Head of caudate nucleus (tissue), 42 donors: ENCODE measurements at places on chromosomes 5 and 9.

GRCh38 chr9:78133751-78134150, 102.1 kb upstream of the CEP78 start:
- no peak for DNase-seq

DNA sequence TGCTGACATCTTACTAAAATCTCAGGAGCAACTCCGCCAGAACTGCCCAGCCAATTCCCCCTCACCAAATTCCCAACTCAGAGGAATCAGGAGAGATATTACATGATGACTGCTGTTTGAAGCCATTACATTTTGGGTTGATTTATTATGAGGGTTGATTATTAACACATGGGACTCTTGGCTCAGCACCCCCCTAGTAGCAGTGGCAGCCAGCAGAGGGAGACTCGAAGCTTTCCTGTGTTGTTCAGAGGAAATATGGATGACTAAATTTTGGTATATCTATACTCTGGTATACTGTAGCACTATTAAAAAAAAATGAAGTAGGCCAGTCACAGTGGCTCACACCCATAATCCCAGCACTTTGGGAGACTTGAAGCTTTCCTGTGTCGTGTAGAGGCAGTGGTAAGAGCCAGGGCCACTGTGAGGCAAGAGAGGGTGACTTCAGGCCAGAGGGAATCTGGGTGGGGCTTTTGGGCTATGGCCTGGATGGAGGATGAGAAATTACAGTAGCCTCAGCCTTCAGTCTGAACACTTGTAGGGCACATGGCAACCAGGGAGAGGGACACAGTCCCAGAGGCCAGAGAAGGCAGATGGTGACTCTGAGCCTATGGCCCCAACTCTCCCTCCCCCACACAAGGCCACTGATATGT, 111.4 kb downstream of the LHX2 start:
- no peak for DNase-seq

DNA sequence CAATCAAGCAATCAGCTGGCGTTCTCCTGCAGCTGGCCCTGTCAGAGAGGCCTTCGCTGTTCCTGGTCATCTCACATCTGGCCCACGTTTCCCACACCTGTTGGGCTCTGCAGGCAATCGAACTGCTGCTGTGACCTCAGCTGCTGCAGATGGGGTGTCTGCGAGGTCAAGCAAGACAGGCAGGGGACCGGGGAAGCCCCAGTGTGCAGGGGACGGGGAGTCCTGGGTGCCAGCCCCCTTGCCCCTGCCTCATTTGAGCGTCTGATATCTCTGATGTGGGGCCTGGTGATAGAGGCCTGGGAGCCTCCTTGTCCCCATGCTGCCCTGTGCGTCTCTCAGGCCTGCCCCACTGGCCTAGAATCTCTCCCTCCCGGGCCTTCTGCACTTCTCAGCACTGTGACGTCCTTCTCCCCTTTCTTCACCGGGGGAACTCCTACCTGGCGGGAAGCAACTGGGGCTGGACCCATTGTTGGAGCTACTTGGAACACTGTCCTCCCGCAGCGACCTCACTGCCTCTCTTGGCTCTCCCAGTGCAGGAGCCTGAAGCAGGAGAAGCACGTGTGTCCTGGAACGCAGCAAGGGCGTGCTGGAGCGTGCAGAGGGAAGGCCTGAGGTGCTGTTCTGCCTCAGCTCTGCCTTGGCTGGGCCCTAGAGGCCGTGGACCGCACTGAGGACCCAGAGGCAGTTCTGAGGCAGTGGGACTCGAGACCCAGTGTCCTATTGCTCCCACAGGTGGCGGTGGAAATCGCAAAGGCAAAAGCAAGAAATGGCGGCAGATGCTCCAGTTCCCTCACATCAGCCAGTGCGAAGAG, 3.9 kb downstream of the GRK6 start:
- DNase-seq: no peak

DNA sequence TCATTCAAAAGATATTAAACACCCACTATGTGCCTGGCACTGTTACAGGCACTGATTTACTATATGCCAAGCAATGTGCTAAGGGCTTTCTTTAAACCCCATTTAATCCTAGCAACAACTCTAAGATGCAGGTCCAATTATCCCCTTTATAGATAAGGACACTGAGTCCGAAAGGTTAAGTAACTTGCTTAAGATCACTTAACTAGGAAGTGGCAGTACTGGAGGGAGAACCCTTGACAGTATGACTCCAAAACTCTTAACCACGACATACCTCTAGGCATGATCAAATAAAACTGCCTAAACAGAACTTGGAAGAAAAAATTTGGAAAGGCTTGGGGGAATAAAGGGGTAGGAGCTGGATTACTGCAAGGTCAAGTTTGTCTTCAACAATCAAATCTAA, 1.7 kb downstream of the RAB14 start:
- DNase-seq: no peak

GRCh38 chr9:109028457-109028856, 15.2 kb upstream of the CTNNAL1 start:
- DNase-seq: no peak

- no peak for DNase-seq
These were observed 63.7 kb downstream of the MLLT3 start for GRCh38 chr9:20558566-20559016.

- no peak for DNase-seq
These were observed 536.5 kb upstream of the ACO1 start for GRCh38 chr9:31847963-31848362.

DNA sequence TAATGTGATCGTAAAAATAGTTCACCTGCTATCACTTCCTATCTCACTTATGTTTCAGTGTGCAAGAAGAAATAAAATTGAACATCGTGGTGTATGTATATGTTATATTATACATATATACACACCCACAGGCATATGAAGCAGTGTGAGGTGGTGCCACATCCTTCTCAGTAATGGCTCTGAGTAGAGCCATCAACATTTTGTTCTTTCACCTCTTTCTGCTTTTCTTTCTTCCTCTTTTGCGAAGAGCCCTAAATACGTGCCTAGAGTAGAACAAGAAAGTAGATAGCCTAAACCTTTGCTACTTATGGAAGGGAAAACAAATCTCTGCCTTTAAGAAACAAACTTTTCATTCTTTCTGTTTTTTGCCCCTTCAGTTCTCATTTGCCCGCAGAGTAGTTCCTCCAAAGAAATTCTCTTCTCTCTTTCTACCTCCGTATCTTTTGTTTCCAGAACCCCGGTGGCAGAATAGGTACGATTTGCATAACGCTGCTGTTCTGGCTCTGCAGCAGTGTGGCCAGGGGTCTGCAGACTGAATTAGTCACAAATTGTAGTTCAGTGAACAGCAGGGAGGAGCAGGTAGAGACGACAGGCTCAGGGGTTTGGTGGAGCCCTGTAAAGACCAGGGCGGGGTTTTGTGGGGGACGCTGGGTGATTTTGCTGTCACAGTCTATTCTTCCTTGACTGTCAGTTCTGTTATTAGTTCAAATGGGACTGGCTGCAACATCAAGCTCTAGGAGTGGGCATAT, 40.5 kb upstream of the PJA2 start:
- DNase-seq: no peak

GRCh38 chr5:44001236-44001635, 388.0 kb downstream of the FGF10 start:
- no peak for DNase-seq

DNA sequence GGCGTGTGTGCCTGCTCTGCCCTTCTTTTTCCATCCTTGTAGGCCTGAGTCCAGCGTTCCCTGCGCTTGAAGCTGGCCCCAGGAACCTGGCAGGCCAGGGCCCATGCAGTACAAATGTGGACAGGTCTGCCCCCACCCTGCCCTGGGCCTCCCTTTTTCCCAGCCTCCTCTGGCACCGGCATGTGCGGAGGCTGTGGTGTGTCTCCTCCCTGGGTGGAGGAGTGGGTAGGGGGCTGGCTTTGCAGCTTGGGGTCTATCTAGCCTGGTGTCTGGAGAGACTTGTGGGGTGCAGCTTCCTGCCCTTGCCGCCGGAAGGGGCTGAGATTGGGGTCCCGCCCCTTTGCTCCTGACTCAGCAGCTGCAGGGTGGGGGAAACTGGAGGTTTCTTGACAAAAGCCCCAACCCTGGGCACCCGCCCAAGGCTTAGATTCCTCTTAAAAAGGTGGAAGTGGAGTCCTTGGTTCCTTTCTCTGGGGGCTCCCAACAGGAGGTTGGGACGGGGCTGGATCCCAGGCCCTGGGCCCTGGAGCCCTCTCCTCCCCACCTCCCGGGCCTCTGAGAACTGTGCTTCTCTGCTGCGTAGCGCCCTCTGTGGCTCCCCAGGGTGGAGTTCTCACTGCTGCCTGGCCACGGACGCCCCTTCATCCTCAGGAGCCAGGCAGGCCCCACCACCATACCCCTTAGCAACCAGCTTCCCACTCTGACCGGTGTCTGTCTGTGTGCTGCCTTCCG, 18.0 kb downstream of the RXRA start:
- no peak for DNase-seq

- DNase-seq: peak; percentile 50
These were observed at the start of gene PCDHB5 for GRCh38 chr5:141135030-141135717. TSS of gene PCDHB5 (plus strand) at chr5:141135206. CDS start at chr5:141135435, 229 bp downstream.

- no peak for DNase-seq
These were observed 411.3 kb upstream of the ACTBL2 start for GRCh38 chr5:57893926-57894325.

GRCh38 chr9:8718121-8718725, 918.6 kb upstream of the DMAC1 start:
- no peak for DNase-seq

DNA sequence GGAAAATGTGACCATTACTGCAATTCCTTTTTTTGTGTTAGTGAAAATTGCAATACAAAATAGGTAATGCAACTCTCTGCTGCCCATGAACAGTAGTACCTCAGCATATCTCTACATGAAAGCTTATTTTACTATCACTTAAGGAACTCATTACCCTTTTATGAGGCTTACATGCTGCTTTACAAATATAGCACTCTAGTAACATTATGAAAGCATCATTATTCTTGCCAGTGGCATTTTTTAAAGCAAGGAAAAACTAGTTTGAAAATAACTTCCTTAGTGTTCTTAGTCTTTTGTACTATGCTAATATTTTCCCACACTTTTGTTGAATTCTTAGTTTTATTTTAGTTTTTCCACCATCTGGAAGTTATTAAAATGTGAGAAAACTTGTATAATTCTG, 797.3 kb upstream of the ARRDC3 start:
- DNase-seq: no peak

DNA sequence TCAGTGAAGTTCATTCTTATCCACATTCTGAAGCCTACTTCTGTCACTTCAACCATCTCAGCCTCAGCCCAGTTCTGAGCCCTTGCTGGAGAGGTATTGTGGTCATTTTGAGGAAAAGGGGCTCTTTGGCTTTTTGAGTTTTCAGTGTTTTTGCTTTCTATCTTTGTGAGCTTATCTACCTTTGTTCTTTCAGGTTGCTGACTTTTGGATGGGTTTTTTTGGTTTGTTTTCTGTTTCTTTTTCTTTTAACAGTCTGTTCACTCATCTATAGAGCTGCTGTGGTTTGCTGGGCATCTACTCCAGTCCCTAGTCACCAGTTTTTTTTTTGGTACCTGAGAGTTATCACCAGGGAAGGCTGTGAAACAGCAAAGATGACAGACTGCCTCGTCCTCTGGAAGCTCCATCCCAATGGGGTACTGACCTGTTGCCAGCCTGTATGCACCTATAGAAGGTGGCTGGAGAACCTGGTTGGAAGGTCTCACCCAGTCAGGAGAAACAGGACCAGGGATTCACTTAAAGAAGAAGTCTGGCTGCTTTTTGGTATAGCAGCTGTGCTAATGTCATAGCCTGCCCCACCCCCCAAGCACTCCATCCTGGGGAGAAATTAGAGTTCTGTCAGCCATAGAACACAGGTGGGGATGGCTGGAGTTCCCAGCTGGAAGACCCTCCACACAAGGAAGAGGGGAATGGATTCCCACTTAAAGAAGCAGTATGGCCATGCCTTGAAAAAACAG, 138.6 kb upstream of the TSLP start:
- no peak for DNase-seq

DNA sequence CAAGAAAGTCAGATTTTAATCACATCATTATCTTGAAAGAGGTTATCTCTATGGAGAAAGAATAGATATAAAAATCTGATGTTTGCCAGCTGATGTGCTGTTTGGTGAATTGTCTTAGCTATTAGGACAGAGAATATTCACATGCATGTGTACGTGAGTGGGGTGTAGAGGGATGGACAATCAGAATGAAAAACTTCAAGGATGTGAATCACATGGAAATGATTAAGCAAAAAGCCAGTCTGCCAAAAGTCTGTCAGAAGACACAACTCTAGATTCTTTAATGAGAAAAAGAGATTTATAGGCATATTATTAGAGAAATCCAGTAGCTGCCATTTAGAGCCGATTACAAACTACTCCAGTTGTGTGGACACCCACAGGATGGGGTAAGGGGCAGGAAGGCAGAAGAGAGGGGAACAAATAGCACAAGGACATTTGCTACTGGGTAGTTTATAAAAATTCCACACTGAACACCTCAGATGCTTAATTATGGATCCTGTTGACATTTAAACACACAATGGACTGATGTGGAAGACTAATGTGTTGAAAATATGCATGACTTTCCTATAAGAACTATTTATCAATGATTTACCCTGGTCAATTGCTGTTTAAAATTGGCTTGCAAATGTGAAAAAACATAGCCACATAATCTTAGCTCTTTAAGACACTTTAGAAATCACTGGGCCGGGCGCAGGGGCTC, 127.4 kb downstream of the PTTG1 start:
- no peak for DNase-seq

DNA sequence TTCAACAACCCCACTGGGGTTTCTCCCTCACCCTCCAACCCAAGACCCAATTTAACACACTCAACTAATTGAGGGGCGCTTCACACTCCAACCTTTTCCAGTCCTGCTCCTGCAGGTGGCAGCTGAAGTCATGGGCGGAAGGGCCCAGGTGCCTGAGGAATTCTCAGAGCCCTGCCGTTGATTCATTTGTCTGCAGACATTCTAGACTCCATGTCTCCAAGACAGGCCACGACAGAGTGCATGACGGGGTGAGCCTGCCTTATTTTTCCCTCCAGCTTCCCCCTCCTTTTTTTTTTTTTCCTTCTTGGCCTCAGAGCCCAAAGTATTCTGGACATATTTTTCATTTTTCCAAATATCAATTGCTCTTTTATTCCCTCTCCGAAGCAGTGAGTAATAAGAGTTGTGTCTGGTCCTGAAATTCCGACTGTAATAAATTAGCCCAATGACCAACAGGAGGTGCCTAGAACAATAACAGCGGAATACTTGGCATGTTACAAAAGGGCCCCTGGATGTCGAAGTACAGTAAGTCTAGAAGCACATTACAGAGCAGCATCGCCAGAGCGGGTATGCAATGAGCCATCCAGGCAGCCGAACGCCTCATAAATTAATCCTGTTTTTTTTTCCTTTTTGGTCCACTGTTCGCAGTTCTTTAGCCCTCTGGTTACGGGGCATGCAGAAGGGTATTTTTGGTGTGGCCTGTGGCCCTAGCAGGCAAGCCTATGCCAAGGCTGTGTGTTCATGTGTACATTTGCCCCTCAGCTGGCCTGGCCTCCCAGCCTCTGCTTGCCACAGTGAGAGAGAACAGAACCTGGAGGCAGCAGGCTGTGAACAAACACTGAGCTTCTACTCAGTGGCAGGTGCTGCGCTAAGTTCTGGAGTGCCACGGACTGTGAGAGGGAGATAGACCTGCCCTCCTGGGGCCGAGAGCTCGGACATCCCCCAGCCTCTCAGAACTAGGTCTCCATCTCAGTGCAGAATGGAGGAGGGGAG, 8.6 kb upstream of the SMIM23 start:
- DNase-seq: no peak

GRCh38 chr5:143194206-143194605, 209.3 kb downstream of the NR3C1 start:
- DNase-seq: no peak

- no peak for DNase-seq
These were observed 21.2 kb upstream of the OLFM1 start for GRCh38 chr9:135066291-135066690.
